ENCODE measurements at places on chromosomes 12 and 14.

GRCh38 chr12:14514946-14515345, 52.7 kb downstream of the PLBD1 start:
- no peak for DNase-seq

GRCh38 chr14:77268989-77269600, 1.9 kb downstream of the NGB start:
- DNase-seq = no peak

- no peak for DNase-seq
These were observed 169.2 kb downstream of the APAF1 start for GRCh38 chr12:98814254-98814653.

DNA sequence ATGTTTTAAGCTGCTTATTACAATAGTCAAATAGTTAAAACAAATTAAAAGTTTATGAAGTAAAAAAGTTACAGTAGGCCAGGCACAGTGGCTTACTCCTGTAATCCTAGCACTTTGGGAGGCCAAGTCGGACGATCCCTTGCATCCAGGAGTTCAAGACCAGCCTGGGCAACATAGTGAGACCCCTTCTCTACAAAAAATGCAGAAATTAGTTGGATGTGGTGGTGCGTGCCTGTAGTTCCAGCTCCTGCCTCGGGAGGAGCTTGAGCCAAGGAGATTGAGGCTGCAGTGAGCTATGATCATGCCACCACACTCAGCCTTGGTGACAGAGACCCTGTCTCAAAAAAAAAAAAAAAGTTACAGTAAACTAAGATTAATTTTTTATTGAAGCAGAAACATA, 142.6 kb downstream of the MIPOL1 start:
- DNase-seq = no peak

- no peak for DNase-seq
These were observed 521 bp upstream of the GMFB start for GRCh38 chr14:54489318-54489683.

DNA sequence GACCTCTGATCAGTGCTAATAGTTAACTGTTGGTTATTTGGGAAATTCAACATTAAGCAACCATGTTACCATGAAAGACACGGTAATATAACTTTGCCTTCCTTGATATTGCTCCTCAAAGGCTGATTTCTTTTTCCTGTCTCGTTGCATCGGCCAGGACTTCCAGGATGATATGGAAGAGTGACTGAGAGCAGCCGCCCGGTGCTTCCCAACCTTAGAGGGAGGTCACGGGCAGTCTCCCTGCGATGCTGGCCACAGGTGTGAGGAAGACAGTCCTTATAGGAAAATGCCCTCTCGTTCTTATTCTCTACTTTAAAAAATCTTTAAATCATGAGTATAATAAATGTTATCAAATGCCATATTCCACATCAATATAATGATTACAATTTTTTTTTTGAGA, 33.1 kb upstream of the GPR132 start:
- DNase-seq = no peak

- no peak for DNase-seq
These were observed 3.4 kb downstream of the PNMA1 start for GRCh38 chr14:73710737-73711136.

DNA sequence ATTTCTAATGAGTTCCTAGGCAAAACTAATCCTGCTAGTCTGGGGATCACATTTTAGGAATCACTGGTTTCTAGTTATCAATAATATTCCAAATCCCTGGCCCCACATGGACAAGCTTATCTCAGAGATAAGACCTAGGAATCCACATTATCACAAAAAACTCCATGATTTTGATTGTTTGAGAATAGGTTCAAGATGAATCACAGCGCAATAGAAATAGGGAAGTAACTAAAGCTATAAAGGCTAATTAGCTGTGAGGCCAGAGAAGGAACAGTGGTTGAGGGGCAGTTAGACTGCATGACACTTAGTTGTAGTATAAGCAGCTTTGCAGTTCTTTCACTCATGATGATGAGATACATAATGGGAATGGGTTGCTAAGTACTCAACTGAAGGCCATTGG, 13.1 kb upstream of the ATP5F1B start:
- DNase-seq = no peak

DNA sequence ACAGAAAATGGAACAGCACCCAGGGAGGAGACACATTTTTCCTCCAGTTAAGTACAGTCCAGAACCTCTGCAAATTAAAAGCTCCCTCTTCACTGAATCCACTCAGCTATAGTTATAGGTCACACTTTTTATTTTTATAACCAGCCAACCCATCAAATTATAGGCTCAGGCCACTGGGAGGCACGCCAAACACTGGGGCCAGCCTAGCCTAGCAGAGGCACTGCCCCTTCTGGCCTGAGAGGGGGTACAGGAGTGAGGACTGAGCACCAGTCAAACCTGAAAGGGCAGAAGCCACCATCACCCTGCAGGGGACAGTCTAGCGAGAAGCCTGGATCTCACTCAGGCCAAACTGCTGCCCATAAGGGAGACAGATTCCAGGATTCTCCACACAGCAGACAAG, 19.3 kb downstream of the FMNL3 start:
- DNase-seq = no peak

DNA sequence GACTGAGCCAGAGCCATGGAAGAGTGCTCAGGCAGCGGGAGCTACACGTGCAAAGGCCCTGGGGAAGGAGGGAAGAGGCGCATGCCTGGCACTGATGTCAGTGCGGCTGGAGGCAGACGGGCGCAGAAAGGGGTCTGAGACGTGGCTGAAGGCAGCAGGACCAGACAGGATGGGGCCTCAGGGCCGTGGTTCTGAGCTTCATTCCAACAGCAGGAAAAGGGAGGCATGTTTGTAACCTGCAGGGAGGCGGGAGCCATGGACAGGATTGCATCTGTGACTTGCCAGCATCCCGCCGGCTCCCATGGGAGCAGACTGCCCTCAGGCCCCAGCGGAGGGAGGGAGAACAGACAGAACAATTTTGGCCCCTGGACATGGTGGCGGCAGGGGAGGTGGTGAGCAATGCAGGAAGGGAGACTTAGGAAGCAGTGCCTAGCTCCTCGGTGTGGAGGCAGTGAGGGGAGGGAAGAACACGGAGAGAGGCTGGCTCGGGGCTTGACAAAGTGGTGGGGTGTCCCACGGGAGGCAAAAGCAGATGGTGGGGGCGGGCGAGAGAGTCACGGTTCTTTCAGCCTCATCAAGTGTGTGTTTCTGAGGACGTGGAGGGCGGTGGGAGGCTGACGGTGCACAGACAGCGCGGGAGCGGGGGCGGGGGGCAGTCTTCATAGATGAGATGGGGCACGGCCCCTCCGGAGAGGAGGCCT, 33.3 kb upstream of the INF2 start:
- DNase-seq = no peak

Data from hematopoietic multipotent progenitor cell treated with erythropoietin and hydrocortisone succinate and interleukin-3 and kit ligand, for 8 days (in vitro differentiated cells).